ENCODE measurements at places on chromosomes 2 and 18. TPM values are rescaled to one million over a fixed set of nuclear protein-coding genes. Genes with fewer than 3 reads are reported as not detected.

- DNase-seq = no peak
Observed at GRCh38 chr2:125169764-125170146, 1144.7 kb downstream of the CNTNAP5 start.

- no peak for DNase-seq
Observed at GRCh38 chr18:12911025-12911928, 27.2 kb upstream of the PTPN2 start.

- no peak for DNase-seq
Observed at GRCh38 chr2:215684448-215685237, 248.8 kb upstream of the FN1 start.

- DNase-seq = no peak
Observed at GRCh38 chr18:73646196-73646595, 501.4 kb downstream of the FBXO15 start.

Gene SOX11
- total RNA-seq = 11.9 TPM

Gene HOXD13
- total RNA-seq = 4.2 TPM
